ENCODE measurements at places on chromosomes 7 and 10. TPM values are rescaled to one million over a fixed set of nuclear protein-coding genes. Genes with fewer than 3 reads are reported as not detected.

The MMP21 gene
- not detected for total RNA-seq

The HYAL4 gene
- 11.0 TPM for total RNA-seq

DNA sequence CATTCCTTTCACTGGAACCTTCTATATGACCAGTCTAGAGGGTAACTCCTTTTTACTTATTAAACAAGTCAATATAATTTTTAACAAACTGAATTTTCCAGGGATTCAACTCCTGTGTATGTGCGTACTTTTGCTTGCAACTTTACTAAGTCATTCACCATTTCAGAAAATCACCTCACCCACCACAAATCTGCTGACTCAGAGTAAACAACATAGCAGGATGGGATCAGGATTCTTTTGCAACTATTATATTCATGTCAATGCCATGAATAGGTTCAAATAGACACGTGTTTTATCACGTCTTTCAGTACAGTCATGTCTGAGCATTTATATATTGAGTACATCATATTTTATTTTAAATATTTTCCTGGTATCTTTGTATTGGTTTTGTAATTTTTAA, 14.5 kb downstream of the CTTNBP2 start:
- no peak for DNase-seq

DNA sequence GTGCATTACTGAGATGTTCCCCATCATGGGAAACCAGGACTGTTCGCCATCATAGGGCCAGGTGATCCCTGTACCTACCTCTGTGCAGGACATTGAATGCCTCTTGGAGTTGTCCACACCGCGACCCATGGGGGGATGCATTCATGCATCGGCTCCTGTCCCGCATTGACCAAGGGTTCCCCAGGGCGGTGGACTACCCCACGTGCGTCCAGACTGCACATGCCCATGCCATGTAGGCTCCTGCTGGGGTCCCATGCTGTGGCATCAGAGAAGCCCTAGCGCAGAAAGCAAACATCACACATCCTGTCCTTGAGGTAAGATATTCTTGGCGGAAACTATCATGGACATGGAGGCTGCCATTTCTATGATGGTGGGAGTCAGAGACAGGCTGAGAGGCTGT, 121.6 kb upstream of the UNC5B start:
- DNase-seq: no peak

DNA sequence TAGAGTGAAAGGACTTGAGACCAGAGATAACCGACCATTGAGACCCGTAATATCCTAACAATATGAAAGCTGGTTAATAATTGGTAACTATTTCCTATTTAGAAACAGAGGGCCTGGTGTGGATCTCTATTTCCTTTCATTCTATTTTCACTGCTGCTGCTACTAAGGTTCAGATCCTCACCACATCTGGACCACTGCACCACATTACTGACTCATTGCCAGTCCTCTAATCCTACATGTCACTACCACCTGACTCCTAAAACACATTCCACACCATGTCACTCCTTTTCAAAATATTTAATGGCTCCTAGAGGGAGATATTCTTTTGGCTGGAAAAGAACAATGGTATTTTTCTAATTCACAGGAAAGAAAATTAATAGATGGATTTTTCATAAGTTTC, 6.4 kb downstream of the USP54 start:
- no peak for DNase-seq

The PNLIPRP1 gene
- not detected for total RNA-seq

The C10orf62 gene
- total RNA-seq: 0.55 TPM

The CDC14C gene
- total RNA-seq: not detected

The CPA1 gene
- total RNA-seq: not detected

The PANK1 gene
- total RNA-seq: 10.0 TPM

DNA sequence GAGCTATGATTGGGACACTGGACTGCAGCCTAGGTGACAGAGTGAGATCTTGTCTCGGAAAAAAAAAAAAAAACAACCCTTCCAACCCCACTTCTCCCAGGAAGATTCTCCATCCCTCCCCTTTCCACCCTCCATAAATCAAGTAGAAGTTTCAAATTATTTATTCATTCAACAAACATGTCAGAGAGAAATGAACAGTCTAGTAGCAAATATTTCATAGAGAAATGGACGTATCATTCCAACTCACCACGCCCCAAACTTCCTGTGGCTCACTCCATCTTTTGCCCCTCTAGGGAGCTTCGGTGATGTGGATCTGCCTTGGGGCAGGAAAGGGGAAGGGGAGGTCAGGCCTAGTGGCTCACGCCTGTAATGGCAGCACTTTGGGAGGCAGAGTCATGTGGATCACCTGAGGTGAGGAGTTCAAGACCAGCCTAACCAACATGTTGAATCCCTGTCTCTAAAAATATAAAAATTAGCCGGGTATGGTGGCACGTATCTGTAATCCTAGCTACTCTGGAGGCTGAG, 638 bp upstream of the TRAPPC14 start:
- no peak for DNase-seq

All from gastrocnemius medialis (tissue), 4 donors.